ENCODE measurements at places on chromosomes 16 and 17.

GRCh38 chr16:87042551-87043230 is 274.5 kb downstream of the C16orf95 start:
- DNase-seq: peak; percentile 35

DNA sequence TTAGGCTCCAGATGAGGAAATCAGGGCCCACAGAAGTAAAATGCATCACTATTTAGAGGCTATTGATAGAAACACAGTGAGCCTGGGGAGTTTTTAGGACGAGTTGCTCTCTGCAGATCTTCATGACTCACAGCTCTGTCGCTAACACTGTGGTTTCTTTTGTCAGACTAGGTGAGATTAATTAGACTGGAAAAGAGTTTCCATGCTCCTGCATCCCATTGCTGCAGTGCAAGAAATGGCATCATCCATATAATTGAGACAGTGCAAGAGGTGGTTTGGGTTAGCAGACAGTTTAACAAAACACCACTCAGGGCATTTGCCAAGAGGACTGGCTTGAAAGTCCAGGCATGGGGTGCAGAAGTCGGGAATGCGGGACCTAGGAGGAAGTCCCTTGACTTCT is 198.8 kb upstream of the CACNG5 start:
- DNase-seq: no peak

- no peak for DNase-seq
Measured at GRCh38 chr17:35981246-35981645, at the start of gene CCL16. Gene CCL16 (minus strand): TSS chr17:35981497. CDS start chr17:35981420, 77 bp downstream.

DNA sequence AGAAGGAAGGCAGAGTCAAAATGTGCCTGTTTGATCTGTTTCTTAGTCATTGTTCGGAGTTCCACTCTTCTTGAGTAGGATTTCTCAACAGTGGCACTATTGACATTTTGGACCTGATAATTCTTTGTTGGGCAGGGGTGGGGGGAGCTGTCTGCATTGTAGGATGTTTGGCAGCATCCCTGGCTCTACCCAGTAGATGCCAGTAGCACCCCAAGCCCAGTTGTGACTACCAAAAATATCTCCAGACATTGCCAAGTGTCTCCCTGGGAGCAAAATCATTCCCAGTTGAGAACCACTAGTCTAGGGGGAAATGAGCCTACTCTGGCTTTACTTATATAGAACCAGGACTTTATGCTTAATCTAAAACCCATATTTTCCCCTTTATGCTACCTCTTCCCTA is 1.1 kb upstream of the GFOD2 start:
- no peak for DNase-seq

DNA sequence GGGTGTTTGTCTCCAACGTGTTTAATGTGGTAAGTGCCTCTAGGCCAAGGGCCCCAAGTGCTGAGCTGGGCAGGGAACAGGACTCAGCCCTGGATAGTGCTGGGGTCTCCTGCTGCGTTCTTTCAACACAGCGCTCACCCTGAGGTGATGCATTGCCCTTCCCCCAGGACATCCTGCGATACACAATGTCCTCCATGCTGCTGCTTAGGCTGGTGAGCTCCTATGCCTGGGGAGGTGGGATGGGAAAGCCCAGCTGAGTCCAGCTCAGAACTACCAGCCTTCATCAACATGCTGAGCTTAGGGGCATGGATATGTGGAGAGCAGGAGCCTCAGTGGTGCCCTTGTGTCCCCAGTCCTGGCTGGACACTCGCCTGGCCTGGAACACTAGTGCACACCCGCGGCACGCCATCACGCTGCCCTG is 563 bp downstream of the ZACN start:
- no peak for DNase-seq

GRCh38 chr16:24670623-24671454 is 58.6 kb upstream of the TNRC6A start:
- DNase-seq: peak; percentile 98

GRCh38 chr16:89658221-89658879 is 714 bp downstream of the SPATA33 start:
- no peak for DNase-seq

DNA sequence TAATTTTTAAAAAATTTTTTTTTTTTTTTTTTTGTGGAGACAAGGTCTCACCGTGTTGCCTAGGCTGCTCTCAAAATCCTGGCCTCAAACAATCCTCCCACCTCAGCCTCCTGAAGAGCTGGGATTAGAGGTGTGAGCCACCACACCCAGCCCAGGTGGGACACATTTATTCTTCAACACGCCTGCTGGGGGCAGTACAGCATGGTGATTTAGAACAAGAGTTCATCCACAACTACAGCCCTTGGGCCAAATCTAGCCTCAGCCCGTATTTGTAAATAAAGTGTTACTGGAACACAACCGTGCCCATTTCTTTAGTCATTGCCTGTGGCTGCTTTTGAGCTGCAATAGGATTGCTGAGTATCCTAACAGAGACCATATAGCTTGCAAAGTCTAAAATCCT is 92.8 kb downstream of the KATNIP start:
- no peak for DNase-seq

DNA sequence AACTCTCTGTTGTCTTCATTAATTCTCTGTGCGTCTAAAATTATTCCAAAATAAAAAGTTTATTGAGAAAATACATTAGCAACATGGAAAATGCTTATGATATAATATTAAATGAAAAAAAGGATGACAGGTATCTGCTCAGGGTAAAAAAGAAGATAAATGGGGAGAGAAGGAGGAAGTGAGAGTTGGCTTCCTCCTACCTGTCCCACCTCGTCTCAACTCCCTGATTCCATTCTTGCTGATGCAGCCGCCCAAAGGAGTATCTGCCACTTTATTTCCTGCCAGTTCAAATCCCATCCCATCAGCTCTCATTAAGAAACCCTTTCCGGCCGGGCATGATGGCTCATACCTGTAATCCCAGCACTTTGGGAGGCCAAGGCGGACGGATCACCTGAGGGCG is 72.5 kb upstream of the ALOX12 start:
- DNase-seq: no peak

DNA sequence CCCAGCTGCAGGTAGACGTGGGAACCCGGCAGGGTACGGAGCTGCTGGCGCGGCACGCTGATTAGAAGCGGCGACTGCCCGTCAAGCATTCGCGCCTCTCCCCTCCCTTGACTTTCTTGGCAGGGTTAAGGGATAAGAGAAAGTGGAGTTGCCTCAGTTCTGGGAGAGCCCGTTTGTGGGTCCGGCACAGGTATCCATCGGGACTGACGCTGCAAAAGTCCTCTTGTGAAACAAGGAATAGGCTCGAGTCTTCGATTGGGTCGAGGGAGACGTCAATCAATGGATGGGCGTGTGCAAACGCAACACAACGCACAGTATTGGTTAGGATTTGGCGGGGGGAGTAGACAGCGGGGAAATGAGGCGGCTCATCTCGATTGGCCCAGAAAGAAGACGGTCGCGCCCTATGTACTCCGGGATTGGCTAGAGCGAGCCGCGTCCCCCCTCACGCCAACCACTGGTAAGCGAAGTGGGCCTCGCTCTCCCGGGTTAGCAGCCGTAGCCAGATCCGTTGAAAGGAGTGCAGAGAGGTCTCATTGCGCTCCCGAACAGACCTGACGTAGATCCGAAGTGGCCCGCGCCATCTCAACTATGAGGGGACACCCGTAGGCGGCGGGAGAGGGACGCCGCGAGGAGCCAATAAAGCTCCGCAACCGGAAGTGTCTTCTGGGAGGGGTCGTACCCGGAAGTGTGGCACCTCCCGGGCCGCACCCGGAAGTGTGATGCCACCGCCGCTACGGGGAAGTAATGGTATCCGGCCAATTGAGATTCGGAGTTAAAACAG is at the start of gene MON1B:
Gene MON1B (plus strand): TSS at position 713 of the 781 bp plus-strand sequence. CDS start 296 bp downstream, outside the sequence.
- peak; percentile 94 for DNase-seq

GRCh38 chr16:24858219-24859041 is 12.7 kb downstream of the SLC5A11 start:
- DNase-seq: no peak

DNA sequence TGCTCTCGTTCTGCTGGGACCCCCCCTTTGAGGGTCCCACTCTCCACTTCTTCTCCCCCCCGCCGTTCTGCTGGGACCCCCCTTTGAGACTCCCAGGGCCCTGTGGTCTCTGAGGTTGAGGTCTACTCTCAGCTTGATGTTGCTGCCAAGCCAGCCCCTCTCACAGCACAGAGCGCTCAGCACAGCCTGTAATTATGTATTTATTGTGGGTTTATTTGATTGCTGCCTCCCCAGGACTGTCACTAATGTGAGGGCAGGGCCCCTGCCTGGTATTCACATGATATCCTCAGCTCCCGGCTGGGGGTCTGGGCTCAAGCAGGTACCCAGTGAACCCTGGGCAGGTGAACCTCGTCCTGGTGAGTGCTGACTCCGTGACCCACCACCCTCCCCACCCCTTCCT is 35.4 kb downstream of the ACTG1 start:
- DNase-seq: peak; percentile 2

GRCh38 chr17:82938873-82939620 is 99.2 kb upstream of the ZNF750 start:
- DNase-seq: no peak

- DNase-seq: no peak
Measured at GRCh38 chr17:48998587-48999440, 1.6 kb downstream of the IGF2BP1 start.
